Activated naive CD4-positive, alpha-beta T cell treated with anti-CD3 and anti-CD28 coated beads, Interleukin-2, amount 50 U/mL, for 16 hours (primary cell): ENCODE measurements at places on chromosomes 2 and 18.
A peak's percentile ranks its signal among the peaks of the same experiment; 100 is the strongest.

DNA sequence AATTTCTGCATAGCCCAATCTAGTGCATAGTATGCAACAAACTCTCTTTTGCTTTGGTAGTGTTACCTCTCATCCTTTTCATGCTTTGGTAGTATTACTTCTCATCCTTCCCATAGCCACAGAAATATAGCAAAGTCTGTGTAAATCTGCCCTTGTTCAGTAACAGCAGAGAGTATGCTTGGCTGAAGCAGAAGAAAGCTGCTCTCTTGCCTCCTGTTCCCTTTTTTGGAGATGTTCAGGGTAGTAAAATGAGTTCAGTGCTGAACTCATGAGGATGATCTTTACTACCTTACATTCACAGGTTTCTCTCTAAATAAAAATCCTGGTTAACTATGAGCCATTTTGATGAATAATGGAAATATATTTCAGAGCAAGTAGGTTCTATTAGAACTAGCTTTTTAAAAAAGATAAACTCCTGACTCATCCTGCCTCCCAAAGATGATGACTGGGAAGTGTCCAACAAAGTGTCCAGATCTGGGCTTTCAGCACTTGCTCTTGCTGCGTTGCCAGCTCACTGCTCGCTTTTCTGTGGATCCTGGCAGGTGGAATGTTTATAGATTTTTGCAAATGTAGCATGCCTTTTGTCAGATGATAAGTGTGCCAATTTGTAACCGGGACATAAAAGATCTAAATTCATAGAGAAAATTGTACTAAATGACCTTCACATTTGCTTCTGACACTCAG lies 29.4 kb upstream of the CHMP3 start:
- no peak for DNase-seq

- DNase-seq = no peak
These were observed 56.0 kb upstream of the KLF7 start for GRCh38 chr2:207221731-207222130.

GRCh38 chr2:138818556-138818955 lies 38.4 kb upstream of the NXPH2 start:
- DNase-seq = no peak

- no peak for DNase-seq
These were observed 344.6 kb upstream of the CHAC2 start for GRCh38 chr2:53422979-53423378.

- DNase-seq = no peak
These were observed 92.5 kb downstream of the C2orf74 start for GRCh38 chr2:61254536-61254935.

GRCh38 chr2:157414050-157414449 lies 29.8 kb downstream of the CYTIP start:
- no peak for DNase-seq

- DNase-seq = no peak
These were observed 89.3 kb downstream of the PDE11A start for GRCh38 chr2:177983183-177983788.

GRCh38 chr18:5630057-5630899 lies 86.5 kb upstream of the EPB41L3 start:
- peak; percentile 33 for DNase-seq

DNA sequence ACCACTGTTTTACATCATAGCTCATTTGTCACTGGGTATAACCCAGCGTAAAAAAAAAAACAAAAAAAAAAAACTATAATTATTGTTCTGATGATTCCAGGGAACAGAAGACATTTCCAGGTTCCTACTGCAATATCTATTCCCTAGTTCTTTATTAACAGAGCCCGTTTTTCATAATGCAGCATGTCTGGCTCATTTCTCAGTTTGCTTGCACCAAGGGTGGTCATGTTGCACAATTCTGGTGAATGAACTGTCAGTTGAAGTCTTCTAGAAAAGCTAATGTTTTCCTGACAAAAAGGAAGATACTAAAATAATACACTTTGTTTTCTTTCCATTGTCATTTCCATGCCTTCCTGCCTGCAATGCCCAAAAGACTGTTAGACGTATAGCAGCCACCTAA lies 180.1 kb downstream of the RDH14 start:
- no peak for DNase-seq

DNA sequence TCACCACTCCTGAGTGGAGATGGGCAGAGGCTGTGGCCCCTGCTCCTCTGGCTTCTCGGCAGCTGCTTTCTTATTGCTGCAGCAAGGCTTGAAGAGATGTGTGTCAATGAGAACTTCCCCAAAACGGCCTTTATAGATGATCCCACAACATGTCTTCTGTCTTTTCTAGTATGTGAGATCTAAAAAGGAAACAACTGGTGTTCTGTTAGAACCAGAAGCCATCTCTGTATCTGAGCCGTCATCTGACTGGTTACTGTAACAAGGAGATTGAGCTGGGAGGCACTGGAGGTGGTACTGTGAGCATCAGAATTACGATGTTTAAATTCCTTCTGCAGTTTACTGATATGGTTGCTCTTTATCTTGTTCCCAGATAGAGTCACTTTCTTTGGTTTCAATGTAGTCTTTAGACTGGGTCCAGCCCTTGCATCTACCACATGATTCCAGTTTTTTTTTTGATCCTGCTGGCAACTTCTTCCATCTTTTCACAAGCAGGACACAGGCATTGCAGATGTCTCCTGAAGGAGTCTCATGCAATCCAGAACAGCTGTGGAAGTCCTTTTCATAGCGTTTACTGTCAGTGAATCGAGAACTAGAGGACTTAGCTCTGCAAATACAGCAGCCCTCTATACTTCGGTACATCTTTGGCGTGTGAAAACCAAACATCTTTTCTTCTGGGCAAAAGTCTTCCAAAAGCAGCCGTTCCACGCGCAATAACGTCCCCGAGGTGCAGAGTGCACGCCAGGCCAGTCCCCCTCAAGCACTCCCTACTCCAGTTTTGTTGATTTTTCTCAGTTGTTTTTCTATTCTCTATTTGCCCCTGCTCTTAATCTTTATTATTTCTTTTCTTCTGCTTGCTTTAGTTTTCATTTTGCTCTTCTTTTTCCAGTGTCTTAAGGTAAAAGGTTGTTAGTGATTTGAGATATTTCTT lies 29.7 kb downstream of the TAF4B start:
- no peak for DNase-seq

DNA sequence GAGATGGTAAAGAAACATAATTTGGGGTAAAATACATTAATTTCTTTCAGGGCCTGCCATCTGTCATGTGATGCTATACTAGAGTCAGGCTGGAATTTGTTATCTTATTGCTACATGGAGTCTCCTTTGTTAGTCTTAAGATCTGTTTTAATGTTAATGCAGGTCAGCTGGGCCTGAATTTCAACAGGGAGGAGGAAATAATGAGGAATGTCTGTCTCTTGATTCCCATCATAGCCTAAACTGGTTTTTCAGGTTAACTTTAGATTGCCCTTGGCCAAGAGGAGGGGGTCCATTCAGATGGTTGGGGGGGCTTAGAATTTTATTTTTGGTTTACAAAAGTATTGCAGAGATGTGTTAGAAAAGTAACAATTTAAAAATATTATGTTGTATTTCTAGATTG lies 19.0 kb upstream of the FEZ2 start:
- DNase-seq = no peak

GRCh38 chr2:181725476-181725875 lies 45.2 kb upstream of the NEUROD1 start:
- no peak for DNase-seq

DNA sequence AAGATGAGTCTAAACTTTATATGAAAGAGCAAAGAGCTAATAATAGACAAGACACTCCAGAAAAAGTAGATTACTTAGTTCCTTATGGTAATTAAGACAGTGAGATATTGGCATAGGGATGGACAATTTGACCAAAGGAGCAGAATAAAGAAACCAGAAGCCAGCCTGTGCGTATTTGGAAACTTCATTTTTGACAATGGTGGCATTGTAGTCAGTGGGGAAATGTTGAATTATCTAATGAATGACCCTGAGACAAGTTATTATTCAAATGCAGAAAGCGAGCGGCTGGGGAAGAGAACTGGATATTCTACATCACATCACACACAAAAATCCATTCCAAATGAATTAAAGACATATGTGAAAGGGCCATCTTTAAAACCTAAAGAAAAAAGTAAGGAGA lies 144.3 kb downstream of the DTNB start:
- no peak for DNase-seq

DNA sequence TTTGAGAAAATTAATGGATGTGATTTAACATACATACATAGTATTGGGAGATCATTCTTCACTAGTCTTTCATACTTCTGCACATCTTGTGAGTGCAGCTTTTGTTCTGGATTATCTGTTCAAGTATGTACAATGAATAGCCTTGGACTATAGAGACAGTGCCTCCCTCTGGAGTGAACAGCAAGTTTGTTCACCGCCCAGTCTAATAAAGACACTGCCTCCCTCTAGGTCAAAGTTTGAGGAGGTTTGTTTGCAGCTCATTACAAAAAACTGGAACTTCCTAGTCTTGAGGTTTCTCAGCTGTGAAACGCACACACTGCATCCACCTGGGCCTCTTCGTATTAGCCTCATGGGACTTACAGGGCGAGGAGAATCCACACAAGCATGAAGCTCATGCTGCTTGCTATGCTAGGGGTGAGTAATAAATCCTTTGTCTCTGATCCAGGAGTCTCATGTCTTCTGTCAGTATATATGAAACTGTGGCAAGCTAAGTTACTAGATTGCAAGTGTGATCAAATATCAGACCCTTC lies 26.0 kb upstream of the LAPTM4A start:
- DNase-seq = no peak

DNA sequence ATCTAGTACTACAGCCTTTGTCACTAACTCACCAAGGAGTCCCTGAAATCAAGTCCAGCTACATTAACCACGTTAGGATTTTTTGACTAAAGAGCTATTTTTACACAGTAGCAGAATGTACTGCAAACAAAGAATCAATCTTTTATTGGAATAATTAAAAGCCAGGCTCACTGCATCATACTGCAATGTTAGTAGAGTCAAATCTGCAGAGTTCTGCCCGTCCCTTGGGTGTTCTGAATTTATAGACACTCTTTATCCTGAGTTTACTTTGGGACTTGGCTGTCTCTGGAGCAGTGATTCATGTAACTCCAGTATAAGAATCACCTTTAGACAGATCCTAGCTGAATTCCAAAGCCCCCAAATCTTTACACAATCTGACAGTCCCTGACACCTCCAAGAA lies 127.9 kb upstream of the THSD7B start:
- no peak for DNase-seq

DNA sequence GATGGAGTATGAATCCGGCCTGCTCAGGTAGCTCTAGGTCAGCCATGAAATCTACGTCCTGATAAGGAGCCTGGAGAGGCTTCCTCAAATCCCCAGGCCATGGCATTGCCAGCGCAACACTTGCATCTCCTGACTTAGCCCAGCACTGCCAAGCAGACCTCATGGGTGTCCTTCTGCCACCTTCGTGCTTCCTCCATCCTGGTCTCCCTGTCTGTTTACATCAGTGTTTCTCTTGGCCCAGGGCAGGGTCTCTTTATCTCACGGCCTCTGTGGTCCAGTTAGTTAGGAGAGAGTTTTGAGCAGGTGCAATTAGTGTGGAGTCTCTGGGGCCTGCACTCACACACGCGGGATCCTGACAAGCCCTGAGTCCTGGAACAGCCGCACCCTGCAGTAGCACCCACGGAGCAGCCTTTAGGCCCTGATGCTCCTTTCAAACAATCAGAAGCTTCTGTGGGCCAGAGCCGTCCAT lies 193.1 kb upstream of the ARL4C start:
- no peak for DNase-seq
